ENCODE measurements at places on chromosomes 7 and 10.

- DNase-seq = no peak
Measured at GRCh38 chr7:101636822-101637623, 7.9 kb upstream of the MYL10 start.

DNA sequence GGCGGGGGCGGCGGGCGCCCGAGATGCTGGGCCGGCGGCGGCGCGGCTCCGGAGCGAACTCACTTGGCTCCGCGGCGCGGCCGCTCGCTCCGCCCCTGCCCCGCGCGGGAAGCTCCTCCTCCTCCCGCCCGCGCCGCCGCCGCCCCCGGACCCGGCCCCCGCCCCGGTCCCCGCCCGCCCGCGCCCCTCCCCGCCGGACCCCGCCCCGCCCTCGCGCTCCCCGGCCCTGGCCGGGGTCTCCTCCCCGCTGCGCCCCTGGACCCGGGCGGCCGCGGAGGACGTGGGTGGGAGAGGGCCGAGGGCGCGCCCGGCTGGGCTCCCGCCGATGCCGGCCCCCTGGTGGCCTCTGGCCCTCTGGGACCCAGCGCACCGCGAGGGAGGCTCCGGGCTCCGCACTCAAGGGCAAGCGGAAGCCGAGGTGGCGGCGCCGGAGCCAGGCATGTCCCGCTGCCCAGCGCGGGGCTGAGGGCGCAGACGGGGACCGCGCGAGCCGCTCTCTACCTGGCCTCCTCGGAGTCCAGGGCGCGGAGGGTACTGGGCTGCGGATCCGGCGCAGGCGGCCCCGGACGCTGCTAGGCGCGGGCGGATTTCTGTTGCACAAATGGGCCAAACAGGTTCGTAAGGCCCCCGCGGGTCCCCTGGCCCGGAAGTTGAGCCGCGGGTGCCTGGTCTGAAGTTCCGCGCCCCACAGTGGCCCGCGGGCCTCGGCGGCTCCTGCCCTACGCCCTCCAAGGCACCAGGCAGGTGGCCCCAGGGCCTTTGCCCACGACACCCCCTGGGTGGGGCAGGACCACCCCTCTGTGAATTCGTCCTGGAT, at the start of gene TCERG1L:
TSS of gene TCERG1L (minus strand) at position 61 of the 817 bp plus-strand sequence. CDS start 86 bp downstream, outside the sequence.
- DNase-seq = no peak

GRCh38 chr7:19413443-19413965, 268.3 kb upstream of the FERD3L start:
- no peak for DNase-seq

DNA sequence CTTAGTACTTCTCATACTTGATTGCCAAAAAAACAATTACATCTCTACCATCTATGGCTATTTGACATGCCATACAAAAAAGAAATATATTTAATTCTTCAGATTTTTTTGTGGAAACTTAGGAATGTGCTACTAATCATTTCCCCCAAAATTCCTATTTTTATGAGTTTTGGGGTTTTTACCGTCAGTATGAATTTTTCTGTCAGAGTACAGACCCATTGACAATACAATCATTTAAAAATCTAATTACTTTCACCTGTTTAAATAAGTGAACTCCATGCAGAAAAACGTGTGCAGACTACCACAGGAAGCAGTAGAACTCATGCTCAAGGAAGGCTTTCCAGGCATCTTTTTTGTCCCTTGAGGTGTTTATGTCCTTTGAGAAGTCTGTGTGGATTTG, 48.8 kb upstream of the FOXP2 start:
- no peak for DNase-seq

DNA sequence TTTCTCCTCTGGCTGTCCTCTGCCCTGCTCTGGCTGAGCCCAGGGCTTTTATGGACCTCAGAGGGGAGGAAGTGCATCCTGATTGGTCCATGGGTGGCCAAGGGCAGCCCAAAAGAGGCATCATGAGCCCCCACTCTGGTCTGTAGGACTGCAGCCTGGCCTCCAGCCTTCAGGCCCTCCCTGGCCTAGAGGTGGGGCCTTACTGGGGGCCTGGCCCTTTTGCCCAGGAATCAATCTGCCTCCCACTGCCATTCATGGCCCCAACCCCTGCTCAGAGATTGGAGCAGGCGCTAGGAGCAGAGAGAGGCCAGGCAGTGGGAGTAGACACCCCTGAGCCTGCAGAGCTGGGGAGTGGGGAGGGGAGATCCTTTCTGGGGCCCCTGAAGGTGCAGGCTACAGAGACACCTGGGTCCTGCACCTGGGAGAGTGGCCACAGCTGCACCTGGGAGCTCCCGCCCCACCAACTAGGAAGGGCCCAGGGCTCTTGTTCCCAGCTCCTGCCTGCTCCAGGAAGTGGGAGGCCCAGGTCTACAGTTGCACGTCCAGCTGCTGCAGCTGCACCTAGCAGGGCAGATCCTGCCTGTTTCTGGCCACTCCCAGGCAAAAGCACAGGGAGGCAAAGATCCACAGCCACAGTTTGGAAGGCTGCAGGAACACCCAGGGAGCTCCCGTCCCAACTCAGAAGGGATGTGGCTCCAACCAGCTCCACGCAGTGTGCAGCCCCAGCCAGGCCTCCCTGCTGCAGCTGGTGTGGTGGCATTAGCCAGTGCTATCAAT, 6.4 kb upstream of the DYNC2I1 start:
- DNase-seq = no peak

- DNase-seq = no peak
Measured at GRCh38 chr10:43964486-43964885, 315.8 kb upstream of the ZNF32 start.

DNA sequence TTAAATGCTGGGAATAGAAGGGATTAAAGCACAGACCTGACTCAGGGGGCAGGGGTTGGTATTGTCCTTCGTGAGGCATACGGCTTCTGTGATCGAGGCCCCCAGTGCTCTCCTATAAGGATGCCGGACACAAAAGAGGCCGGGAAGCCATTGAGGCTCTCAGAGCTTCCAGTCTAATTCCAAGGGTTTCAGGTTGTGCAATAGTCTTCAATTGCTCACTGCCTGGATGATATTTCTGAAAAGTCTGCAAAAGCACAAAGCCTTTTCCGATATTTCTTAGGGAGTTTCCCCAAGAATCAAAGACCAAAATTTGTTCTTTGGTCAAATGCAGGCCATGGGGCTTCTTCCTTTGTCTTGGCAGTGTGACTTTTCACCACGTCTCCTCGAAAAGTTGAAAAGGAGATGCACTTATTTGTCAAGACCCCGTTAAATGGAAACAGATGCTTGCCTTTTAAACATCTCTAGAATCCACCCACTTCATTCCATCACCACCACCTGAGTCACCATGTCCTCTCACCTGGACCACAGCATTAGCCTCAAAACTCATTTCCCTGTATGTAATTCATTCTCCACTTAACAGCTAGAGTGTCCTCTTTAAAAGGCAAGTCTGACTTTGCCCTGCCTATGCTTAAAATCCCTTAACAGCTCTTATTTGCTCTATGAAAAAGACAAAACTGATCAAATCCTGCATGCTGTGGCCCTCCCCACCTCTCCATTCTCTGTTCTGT, 134.8 kb upstream of the NAMPT start:
- no peak for DNase-seq

DNA sequence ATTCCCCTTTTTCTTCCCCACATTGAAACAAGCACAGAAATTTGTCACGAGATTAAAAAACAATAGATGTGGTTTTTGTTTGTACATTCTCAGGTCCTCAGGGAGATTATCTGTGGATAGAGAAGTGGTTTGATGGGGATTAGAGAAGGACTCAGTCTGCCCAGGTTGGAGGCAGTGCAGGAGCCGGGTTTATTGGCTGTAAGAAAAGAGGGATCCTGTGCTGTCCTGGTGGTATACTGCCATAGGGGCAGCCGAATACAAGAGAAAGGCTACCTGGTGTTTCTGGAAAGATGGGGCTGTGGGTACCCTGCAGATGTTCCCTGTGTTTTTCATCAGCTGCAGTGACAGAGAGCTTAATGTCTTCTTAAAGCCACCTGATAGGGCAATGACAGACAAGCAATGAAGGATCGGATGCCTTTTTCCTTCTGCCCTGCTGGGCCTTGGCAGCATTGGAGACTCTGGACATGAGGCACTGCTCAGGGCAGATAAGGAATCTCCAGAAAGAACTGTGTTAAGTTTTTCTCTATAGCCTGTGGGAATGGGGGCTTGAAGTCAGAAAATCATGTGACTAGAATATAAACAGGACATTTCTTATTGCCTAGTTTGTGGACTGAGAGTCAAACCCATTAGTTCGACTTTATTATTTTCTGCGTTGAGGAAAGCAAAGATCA, 18.1 kb upstream of the GPR141 start:
- DNase-seq = no peak

DNA sequence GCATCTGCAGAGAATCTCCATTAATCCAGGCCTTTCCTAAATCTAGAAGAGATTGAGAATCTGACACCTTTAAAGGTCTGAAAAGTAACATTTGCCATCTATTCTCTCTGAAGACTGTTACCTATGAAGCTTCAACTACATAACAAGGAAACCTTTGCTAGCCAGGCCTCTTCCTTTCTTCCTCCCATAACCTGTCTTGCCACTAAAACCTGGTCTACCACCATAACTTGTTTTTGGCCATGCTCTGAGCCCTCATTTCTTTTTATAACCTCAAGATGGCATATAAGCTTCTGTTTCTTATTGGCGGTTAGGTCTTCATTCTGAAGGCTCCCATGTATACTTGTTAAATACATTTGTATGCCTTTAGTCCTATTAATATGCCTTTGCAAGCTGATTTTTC, 348.4 kb upstream of the MEOX2 start:
- DNase-seq = no peak

GRCh38 chr7:40008223-40008815, 58.3 kb downstream of the CDK13 start:
- no peak for DNase-seq

Data from PC-9 (cell line).